ENCODE measurements at places on chromosomes 16 and 17.

DNA sequence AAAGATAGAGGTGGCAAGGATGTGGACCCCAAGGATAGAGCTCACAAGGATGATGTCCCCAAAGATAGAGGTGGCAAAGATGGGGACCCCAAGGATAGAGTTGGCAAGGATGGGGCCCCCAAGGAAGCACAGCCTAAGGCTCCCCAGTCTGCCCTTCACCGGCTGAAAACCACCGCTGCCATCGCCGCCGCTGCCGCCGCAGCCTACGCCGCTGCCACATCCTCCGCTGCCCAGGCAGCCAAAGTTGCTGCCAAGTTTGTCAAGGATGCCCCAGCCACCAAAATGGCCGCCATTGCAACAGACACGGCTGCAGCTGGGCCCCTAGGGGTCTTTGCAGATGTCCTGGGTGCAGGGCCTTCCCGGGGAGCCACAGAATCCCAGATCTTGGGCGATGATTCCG lies 19.9 kb downstream of the C16orf96 start:
- DNase-seq = no peak

DNA sequence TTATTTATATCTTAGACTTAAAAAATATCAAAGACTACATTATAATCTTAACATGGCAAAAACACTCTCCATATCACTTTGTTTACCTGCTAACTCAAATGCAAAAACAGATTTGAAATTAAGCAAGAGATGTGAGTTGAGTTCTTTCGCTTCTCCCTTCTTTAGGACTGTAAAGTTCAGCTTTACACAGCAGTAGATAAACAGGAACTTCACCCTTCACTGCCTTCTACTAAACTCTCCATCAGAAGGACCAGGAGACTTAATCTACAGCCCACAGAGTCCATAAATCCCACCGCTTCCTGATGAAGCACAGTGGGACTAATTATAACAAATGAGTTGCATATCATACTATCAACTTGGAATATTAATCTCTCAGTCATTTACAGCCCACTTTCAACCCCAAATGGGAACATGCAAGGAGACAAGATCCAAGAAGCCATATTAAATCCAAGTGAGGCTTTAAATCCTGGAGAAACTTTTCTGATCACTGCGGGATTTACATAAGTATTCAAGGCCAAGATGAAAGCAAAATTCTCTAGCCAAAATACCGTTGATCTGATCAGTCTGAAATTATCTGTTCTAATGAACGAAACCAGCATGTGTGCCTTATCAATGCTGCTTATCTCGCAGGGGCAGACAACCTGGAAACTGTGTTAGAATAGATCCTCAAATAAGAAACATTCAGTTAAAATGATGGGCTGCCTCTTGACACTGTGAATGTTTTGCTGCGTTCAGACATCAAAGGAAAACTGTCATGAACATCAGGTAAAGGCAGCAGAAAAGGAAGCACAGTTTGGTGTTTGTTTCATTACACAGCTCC lies 1.6 kb downstream of the AMFR start:
- no peak for DNase-seq

GRCh38 chr16:30472328-30472942 lies at the start of gene ITGAL:
TSS of gene ITGAL (plus strand) at chr16:30472742. CDS start at chr16:30472838, 96 bp downstream.
- DNase-seq = peak; percentile 43

- DNase-seq = no peak
These were observed 11.2 kb downstream of the RTN4RL1 start for GRCh38 chr17:2013994-2014317.

GRCh38 chr17:29579866-29580771 lies 9.3 kb downstream of the GIT1 start:
- peak; percentile 82 for DNase-seq

- DNase-seq = no peak
These were observed 4.7 kb downstream of the SALL1 start for GRCh38 chr16:51146256-51146924.

DNA sequence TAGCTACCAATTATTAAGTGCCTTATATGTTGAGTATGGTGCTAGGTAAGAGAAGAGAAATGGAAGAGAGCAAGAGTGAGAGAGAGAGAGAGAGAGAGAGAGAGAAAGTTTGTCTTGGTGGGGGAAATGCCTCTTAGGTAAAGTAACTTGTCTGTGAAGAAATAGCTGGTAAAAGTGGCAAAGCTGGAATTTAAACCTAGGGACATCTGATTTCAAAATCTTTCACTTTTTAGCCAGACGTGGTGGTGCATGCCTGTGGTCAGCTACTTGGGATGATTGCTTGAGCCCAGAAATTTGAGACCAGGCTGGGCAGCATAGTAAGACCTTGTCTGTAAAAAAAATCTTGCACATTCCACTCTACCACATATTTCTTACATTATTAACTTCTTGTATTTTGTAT lies 23.0 kb upstream of the CDR2 start:
- DNase-seq = no peak

Data from activated naive CD4-positive, alpha-beta T cell (primary cell).